ENCODE measurements at places on chromosomes 5 and 9.

DNA sequence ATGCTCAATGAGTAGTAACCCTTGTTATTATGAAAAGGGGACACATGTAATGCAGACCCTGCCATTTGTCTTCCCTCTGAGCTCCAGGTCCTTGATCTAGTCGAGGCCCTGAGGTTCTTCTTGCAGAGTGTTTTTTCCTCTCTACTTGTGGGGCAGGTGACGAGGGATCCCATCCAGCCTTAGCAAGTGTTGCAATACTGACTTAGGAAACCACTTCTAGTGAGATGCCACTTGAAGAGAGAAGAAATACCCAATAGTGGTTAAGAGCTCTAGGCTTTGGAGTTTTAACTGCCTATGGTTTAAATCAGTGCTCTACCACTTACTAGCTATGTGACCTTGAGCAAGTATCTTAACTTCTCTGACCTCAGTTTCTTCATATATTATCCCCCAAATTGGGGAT is 10.2 kb downstream of the PPARGC1B start:
- no peak overlapping the region for H3K4me3 ChIP-seq
- DNase-seq: no peak
- H3K36me3 ChIP-seq: no peaks in the 10 kb centered on the region

GRCh38 chr9:99359336-99359735 is 137.3 kb downstream of the SEC61B start:
- H3K4me3 ChIP-seq: no peak overlapping the region
- H3K27me3 ChIP-seq: no peaks in the 10 kb centered on the region
- no peak for DNase-seq
- H3K4me1 ChIP-seq: no peaks in the 10 kb centered on the region

GRCh38 chr9:132994410-132995120 is 16.1 kb downstream of the GFI1B start:
- peaks cover 4% of the 10 kb centered on the region for H3K27me3 ChIP-seq
- peaks cover 37% of the 10 kb centered on the region for H3K4me1 ChIP-seq
- H3K27ac ChIP-seq: no peak overlapping the region
- no peak for DNase-seq
- no peaks in the 10 kb centered on the region for H3K36me3 ChIP-seq

- H3K27me3 ChIP-seq: no peaks in the 10 kb centered on the region
- no peak overlapping the region for H3K4me3 ChIP-seq
- H3K27ac ChIP-seq: no peak overlapping the region
- DNase-seq: no peak
- H3K36me3 ChIP-seq: peaks cover 27% of the 10 kb centered on the region
These were observed 9.6 kb downstream of the GPX3 start for GRCh38 chr5:151030056-151030336.
